DMS79 (cell line): ENCODE measurements at places on chromosomes 6 and 20.
A peak's percentile ranks its signal among the peaks of the same experiment; 100 is the strongest.

DNA sequence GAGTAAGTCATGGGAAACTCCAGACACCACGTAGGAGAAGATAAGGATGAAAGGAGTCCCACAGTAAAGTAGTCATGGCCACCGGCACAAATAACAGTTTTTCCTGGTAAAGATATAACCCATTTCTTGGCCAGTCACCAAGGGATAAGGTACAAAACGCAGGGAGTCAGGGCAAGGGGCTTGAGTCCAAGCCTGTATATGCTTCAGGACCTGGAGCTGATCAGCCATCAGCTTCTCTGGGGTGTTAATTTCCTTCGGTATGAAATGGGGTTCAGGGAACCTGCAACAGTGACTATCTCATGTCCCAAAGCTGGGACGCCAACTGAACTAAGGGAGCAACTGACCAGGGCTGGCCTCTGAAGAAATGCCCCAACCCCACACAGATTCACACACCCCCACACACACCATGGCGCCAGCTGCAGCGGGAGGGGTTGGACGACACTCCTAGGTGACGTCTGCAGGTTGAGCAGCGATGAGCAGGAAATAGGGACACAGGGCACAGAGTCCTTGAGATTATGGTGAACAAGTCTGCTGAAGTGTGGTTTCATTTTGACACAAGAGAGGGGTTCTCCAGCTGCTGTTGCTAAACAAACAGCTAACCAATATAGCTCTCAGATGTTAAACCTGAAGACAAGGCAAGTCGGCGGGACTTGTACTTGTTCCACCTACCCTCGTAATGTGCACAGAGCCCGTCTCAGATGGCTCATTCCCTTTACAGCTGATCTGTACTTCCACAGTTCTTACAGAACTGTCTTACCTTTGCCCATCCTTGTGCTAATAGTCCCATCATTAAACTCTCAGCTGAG, 7.4 kb upstream of the ADTRP start:
- peak; percentile 22 for DNase-seq

GRCh38 chr6:43886067-43886461, 116.1 kb downstream of the VEGFA start:
- DNase-seq, result no peak

DNA sequence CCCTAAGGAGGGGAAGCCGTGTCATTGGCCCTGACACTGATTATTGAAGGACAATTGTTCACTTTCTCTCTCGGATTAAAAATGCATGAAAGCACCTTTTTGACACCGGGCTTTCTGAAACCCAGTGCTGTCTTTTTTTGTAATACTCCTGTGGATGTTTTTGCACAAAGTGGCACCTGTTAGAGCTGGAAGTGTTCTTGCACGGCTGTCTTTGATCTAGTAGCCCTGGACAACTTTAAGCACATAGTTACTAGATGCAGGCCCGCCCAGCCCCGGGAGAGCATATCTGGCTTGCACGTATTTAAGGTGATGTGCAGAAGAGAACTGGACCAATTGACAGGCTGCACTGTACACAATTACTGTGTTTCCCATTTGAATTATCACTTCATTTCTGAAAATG, 72.6 kb downstream of the ARID1B start:
- no peak for DNase-seq

DNA sequence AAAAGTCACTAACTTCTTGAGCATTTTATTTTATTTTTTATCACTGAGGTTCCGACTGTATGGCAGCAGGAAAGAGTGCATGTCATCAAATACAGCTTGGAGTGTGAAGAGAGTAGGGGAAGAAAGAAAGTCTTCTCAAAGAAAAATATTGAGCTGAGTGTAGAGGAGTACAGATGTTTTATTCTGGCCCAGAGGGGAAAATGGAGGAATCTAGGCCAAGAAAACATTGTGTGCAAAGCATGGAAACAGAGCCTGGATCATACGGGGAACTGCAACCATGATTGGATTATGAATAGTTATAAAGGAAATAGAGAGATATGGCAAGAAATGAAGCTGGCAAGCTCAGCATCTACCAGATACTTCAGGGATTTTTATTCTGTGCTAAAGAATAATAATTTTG, 104.2 kb upstream of the SCGN start:
- DNase-seq, result no peak

DNA sequence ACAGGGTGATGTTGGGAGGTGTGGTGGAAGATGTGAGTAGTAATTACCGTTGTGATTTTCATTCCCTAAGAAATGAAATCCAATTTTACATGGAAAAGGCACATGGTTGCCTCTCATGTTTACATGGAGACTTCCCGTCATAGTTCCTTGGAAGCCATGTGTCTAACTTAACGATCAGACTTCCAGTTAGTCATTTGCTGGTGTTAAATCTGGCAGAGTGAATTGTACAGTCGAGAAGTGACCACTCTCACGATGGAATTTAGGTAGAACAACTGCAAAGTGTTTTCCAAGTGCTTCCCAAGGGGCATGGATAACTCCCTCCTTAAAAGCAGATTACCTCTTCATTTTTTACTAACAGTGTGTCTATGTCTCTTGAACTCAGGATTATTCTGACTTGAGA, 145.8 kb upstream of the CCN2 start:
- DNase-seq, result no peak
